H54 (cell line): ENCODE measurements at places on chromosomes 16 and 17.

- no peak for DNase-seq
Observed at GRCh38 chr17:64157669-64158180, 27.8 kb upstream of the ERN1 start.

DNA sequence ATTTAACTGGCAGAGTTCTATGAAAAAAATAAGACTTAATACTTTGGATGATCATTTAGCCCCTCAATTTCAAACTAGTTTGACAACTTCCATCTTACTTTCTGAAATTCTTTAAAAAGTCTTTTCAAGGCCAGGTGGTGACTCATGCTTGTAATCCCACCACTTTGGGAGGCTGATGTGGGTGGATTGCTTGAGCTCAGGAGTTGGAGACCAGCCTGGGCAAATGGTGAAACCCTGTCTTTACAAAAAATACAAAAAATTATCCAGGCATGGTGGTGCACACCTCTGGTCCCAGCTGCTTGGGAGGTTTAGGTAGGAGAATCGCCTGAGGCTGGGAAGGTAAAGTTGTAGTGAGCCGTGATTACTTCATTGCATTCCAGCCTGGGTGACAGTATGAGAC, 154.4 kb downstream of the TANC2 start:
- no peak for DNase-seq

DNA sequence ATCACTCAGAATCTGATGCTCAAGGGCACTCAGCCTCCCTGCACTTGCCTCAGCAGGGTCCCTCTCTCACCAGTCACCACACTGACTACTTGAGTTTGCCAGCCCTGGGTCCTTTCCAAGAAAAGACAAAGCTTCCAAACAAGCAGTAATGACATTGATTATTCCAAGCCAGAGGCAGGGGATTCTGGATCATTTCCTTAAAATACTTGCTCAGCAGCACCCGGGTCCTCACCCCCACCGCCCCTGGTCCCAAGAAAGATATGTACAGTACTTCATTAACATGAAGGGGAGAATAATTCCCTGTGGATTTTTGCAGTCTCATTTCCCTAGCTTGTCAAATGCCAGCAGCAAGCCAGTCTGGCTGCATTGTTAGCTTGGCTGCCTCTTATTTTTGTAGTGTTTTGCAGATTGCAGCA, 83.2 kb upstream of the GNAO1 start:
- DNase-seq, result no peak

- no peak for DNase-seq
Observed at GRCh38 chr17:49985310-49985990, 9.6 kb downstream of the DLX3 start.

DNA sequence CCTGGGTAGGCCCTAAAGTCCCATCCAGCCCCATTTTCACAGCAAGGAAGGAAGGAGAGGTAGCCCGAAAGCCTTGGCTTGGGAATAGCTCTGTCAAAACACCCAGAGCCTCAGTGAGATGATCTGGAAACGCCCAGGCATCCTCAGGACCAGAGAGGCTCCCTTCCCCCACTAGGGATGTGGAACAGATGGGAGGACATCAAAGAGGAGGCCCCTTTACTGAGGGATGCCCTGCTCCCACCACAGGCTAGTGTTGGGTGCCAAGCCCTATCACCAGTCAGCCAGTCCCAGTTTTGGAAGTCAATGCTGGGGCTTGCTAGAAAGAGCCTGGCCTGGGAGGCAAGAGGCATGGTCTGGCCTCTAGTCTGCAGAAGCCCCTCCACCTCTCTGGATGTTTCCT, 4.7 kb downstream of the TPPP3 start:
- no peak for DNase-seq
